Muscle of leg (tissue), 16 donors: ENCODE measurements at places on chromosomes 11 and 22. TPM values are rescaled to one million over a fixed set of nuclear protein-coding genes. Genes with fewer than 3 reads are reported as not detected.

CEND1 gene
- total RNA-seq: 0.04 TPM

YAP1 gene
- total RNA-seq: 50.5 TPM

MFNG gene
- 5.2 TPM for total RNA-seq

CCDC88B gene
- 2.8 TPM for total RNA-seq

DNHD1 gene
- total RNA-seq: 4.1 TPM

AGBL2 gene
- total RNA-seq: 0.44 TPM

GRAP2 gene
- 0.40 TPM for total RNA-seq

OR8G5 gene
- total RNA-seq: not detected

FAM76B gene
- 24.8 TPM for total RNA-seq

TEF gene
- total RNA-seq: 11.8 TPM

OR5AN1 gene
- not detected for total RNA-seq

IL17REL gene
- not detected for total RNA-seq
